ENCODE measurements at places on chromosomes 3 and 15.

DNA sequence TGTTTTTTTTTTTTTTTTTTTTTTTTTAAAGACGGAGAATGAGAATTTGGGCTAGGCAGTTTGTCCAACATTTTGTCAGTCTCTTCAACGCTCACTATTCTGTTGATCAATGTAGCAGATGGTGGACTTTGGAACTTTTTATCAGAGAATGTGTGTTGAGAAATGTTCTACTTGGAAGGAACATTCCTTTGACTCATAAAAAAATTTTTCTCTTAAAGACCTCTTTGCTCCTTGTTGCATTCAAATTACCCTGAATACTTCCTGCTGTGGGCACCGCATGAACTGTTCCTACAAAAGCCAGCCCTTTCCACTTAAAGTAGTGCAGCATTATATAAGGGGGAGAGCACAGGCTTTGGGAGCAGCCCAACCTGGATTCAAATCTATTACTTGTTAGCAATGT is 182.9 kb downstream of the AKAP13 start:
- no peak for DNase-seq

DNA sequence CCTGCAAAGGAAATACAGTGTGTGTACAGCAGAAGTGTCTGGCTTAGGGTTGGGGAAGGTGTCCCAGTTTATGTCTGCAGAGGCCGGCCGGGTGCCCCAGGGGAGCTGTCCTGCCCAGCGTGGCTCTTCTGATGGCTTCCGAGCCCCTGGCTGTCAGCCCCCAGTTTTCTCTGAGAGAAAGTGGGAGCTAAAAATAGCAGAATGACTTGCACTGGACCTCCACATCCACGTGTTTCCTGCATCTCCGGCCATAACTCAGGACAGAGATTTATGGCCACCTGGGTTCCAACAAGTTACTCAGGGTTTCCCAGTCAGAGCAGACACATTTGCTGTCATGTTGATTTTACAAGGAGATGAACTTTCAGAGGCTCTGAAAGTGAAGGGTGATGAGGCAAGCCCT is 192.0 kb downstream of the ATP10A start:
- no peak for DNase-seq

DNA sequence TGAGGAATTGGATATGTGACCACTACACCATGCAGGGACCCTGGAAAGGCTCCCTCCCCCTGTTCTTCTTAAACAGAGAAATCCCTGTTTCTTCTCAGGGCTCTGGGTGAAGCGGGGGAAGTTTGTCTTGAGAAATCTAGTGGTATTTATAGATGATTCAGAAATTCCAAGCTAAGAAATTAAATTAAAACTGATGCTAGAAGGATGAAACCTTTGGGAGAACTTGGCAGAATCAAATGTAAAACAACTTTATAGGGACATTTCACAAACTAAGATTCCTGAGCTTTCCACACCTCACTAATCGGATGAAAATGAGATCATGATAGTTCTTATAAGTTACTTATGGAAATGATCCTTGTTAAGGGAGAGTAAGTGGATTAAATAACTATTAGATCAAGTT is 54.2 kb downstream of the FBXL2 start:
- DNase-seq = no peak

GRCh38 chr3:83890039-83890762 is 1068.6 kb upstream of the CADM2 start:
- DNase-seq = no peak

DNA sequence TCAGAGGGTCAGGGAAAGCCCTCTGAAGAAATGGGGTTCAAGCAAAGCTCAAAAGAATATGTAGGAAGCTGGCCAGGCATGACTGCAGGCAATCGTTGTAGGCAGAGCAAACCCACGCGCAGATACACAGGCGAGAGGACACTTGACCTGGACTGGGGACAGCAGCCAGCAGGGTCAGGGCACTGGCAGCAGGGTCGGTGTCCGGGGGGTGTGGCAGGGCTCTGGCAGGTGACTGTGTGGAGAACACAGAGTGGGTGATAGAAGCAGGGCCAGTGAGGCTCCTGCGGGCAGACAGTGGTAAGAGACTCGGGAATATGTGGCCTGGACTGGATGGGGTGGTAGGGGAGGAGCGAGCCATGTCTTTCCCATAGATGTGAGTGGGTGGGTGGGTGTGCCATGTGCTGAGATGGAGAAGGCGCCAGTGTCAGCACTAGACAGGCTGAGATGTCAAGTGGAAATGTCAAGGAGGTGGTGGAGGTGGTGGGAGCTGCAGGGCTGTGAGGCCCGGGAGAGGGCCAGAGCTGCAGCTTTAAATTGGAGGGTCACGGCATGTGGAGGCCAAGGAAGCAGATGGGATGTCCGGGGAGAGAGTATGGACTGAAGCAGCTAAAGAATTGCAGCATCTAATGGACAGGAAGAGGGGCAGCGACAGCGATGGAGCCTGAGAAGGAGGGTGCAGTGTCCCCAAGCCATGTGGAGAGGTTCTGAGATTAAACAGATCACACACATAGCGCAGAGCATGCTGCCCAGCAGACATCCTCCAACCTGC is 13.4 kb downstream of the TMEM43 start:
- no peak for DNase-seq

DNA sequence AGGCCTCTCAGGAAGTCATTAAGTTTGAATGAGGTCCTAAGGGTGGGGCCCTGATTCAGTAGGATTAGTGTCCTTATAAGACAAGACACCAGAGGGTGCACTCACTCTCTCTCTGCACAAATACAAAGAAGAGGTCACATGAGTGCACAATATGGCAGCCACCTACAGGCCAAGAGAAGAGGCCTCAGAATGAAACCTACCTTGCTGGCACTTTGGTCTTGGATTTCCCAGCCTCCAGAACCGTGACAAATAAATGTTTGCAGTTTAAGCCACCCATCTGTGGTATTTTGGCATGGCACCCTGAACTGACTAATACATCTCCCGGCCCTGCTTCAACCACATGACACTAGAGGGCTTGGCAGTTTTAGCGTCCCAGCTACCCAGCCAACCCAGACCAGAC is 73.9 kb upstream of the CHRNB4 start:
- peak; percentile 46 for DNase-seq

GRCh38 chr15:51121118-51121517 is 26.4 kb upstream of the TNFAIP8L3 start:
- DNase-seq = no peak

GRCh38 chr3:180252683-180253082 is 215.9 kb upstream of the PEX5L start:
- no peak for DNase-seq

- no peak for DNase-seq
Observed at GRCh38 chr3:11810276-11810675, 36.4 kb downstream of the TAMM41 start.

- no peak for DNase-seq
Observed at GRCh38 chr3:129304962-129305222, 26.2 kb downstream of the HMCES start.

GRCh38 chr3:184765047-184765729 is 46.8 kb upstream of the VPS8 start:
- no peak for DNase-seq

DNA sequence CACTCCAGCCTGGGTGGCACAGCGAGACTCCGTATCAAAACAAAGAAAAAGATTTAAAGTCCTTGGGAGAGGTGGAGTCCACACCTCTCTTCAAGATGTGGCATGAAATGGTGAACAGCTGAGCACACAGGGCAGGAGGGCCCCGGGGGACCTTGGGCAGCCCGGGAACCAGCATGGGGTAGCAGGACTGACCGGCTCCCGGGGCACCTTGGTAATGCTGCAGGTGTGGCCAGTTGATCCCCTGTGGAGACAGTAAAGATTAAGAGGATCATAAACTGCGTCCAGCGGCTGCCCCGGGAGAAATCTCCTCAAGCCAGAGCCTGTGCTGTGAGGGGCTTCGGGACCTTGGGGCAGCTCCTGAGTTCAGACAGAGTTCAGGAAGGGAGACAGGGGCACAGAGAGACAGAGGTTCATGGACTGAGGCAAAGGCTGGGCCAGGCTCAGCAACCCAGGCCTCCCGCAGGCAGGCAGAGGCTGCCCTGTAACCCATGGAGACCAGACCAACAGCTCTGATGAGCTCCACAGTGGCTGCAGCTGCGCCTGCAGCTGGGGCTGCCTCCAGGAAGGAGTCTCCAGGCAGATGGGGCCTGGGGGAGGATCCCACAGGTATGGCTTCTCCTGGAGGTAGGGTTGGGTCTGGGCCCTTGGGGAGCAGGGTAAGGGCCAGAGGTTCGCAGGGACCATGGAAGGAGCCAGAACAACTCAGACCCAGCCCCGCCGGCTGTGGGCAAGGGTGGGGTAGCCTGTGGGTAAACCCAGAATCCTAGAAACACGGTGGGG is at the start of gene NR2E3:
NR2E3 (plus strand) TSS at position 299 of the 780 bp plus-strand sequence; CDS start at position 489, 190 bp downstream.
- DNase-seq = no peak

- DNase-seq = no peak
Observed at GRCh38 chr3:131526801-131527347, 24.1 kb upstream of the MRPL3 start.

DNA sequence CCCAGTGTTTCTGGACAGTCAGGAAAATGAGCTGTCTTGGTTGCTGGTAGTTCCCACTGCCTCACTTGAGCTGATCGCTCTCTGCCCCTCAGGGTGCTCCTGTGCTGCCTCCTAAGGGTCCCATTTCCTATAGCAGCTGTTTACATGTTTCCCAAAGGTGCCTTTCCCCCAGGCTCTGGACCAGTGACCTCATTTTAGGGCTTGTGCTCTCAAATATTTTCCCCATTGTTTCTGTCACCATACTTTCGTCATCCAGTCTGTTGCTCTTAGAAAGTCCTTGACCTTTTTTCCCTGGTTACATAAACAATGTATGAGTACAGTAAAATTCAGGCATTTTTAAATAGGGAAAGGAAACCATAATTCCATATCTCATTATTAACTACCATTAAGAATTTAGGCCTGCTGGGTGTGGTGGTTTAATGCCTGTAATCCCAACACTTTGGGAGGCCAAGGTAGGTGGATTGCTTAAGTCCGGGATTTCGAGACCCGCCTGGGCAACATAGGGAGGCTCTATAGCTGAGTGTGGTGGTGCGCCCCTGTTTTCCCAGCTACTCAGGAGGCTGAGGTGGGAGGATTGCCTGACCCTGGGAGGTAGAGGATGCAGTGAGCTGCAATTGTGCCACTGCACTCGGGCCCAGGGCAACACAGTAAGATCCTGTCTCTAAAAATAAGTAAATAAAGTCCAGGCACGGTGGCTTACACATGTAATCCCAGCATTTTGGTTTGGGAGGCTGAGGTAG is 11.7 kb downstream of the RAD54L2 start:
- DNase-seq = no peak

GRCh38 chr15:68318931-68319909 is 41.7 kb downstream of the FEM1B start:
- no peak for DNase-seq

DNA sequence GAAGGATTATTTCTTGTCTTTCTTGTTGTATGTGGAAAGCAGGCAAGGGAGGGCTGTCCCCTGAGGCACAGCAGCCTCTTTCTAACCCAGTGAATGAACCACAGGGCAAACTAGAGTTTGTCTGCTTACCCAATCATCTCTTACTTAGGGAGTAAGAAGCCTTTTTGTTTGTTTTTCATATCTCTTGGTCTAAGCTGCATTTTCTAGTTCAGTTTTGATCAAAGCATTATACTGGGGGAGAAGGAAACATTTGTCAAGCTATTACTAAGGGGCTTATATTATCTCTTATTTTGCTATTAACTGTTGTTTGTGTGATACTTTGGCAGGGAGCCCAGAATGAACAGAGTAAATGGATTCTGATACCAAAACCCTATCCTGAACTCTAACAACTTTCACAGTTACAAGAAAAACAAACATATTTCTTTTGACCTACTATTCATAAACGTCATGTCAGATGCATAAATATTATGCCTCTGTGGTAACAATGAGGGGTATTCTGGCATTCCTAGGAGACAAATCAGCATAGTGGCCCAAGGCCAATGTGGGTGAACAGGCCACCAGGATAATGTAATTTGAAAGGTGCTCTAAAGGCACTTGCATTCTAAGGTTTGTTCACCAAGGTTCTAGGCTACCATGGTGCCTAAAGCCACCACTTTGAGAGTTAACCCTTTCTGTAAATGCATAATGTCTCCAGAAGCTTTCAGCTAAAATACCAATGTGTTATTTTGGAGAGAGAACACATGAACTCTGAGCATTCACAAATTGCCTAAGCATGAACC is 271.6 kb upstream of the ZPLD1 start:
- DNase-seq = no peak
